ENCODE measurements at places on chromosomes 13 and 19.

DNA sequence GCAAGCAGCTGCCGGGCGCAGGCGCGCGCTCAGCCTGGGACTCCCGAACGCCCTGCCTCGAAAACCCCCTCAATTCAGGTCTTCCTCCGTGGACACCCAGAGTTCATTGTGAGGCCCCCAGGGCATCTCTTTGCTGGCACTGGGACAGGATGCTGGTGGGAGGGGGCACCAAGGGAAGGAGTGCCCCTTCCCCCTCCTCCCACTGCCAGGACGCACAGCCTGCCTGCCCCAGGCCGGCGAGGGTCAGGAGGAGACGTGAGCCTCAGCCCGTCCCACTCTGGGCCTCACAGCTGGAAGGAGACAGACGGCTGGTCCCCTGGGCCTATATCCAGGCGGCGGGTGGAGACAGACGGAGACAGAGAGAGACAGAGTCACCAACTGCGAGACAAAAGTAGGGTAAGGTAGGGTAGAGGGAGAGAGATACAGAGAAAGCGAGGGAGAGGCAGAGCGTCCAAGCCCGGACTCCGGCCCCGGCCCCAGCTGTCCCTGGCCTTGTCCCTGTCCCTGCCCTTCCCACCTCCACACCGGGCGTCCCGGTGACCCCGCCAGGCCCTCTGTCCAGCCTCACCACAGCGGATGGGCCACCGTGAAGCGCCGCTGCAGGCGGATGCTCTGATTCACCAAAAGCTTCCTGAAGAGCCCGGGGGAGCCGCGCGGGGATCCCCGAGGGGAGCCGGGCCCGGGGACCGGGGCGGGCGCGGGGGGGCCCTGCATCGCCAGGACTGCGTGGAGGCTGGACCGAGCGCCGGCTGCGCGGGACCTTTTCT lies at the start of gene PDE4C:
Gene PDE4C (minus strand): TSS at position 737 of the 767 bp plus-strand sequence. CDS start 23 bp downstream, at position 714.
- no peak for DNase-seq

GRCh38 chr13:44432650-44433049 lies 59.0 kb downstream of the SERP2 start:
- DNase-seq: no peak

GRCh38 chr13:39538816-39539790 lies 63.9 kb downstream of the LHFPL6 start:
- no peak for DNase-seq

DNA sequence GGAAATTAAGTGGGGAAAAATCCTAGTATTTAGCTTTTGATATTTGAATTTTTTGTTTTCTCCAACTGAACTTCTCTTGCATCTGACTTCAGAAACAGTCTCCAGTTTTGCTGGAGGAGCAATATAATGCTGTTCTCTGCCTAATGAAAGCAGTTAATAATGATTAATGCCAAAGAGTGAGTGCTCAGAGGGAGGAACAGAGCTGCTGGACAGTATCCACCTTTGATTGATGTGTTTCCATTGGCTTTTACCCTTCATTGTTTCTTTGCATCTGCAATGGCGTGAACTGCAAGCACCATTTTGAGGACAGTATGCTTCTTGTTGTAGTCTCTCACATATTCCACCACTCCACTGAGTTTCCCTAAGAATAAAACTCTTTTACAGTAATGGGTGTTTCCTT lies 193.4 kb downstream of the ITGBL1 start:
- no peak for DNase-seq

- DNase-seq: no peak
These were observed 72.4 kb upstream of the SOX1 start for GRCh38 chr13:111994578-111994977.

GRCh38 chr19:8149261-8150094 lies at the start of gene FBN3:
TSS of gene FBN3 (minus strand) at chr19:8149592. CDS start at chr19:8147480, 2,112 bp downstream.
- DNase-seq: no peak

DNA sequence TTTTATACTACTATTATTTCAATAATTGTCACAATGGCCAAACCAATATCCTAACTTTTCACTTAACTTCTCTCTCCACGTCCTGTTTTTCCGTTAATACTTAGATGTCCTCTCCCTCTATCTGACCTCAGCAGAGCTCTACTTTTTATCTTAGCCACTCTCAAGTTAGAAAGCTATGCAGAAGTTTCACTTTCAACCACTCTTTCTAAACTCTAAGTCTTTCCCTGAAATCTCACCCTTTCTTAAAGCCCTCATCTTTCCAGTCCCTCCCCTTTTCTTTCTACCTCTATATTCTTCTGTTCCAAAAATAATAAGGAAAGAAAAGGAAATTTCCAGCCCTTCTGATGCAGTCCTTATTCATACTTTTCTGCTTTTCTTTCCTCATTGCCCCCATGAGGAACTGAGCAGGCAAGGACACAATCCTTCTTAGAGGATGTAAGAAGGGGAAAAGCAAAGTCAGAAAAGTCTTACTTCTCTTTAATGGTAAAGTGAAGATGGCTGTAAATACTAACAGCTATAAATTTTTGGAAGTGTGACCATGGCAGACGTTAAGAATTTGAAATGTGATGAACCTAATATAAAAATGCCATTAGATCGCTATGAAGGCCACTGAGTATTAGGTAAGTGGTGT lies 23.0 kb downstream of the FAM216B start:
- DNase-seq: no peak

DNA sequence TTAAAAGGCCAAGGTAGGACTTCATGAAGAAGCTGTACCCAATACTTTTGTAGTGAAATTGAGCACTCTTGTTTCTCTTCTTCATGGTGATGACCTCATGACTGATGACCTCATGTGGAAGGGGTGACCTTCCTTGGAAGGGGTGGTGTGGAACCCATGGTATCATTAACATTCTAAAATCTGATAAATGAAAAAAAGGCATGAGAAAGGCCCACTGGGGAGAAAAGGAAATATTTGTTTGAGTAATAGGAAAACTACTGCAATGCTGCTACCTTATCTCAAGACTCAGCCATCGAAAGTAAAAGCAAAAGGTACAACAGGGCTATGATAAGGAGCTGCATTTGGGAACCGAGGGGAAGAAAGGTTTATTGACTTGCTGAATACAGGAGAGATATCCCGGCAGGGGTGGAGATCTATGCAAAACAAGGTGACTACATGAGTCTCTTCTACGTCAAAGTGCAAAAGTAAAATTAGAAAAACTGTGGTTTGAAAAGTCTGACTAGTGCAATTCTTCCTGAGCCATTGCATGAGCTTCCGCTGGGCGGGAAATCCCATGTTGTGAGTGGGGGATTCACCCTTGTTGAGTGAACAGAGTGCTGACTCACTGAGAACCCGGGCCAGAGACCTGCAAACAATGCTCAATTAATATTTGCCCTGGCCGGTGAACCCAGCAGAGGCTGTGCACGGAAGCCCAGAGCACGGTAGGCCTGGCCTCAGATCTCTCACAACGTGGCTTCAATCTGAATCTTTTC lies 138.9 kb upstream of the RFC3 start:
- peak; percentile 37 for DNase-seq

- no peak for DNase-seq
These were observed 9.3 kb downstream of the PLEKHA4 start for GRCh38 chr19:48858984-48859710.

- DNase-seq: no peak
These were observed 238.3 kb upstream of the MAB21L1 start for GRCh38 chr13:35714588-35715377.

DNA sequence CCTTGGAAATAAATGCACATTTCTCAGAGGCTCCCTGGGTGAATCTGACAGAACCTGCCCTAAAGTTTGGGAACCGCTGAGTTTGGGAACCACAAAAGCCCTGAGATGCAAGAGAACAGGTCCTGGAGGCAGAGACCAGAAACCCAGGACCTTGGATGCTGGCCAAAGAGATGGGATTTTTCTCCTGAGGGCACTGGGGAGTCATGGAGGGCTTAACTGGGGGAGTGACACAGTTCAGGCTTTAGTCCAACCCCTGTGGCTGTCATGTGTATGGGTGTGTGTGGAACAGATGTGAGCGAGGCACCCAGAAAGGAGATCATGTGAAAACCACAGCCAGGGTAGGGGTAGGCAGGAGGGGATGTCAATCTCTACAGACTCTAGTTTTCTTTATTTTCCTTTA lies 3.9 kb upstream of the NCCRP1 start:
- DNase-seq: no peak

GRCh38 chr19:49890349-49891311 lies 6.1 kb downstream of the IL4I1 start:
- no peak for DNase-seq

- DNase-seq: no peak
These were observed at the start of gene PROZ for GRCh38 chr13:113157929-113158747. TSS of gene PROZ (plus strand) at chr13:113158648. CDS start at chr13:113158661, 13 bp downstream.

DNA sequence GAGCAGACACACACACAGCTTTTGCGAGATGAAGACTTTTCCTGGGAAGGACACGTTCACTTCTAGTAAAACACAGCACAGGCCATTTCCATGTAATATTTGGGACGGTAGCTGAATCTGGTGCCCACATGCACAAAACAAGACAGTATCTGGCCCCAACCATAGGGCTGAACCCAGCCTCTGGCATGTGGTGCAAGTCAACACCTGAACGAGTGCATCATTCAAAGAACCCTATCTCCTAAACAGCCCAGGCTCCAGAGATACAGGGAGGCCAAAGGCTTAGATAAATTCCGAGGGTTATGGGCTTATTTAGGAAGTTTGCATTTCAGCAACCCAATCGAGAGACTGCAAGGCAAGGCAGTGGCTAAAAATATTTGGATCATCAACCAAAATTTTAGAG lies 2.7 kb upstream of the TFDP1 start:
- DNase-seq: peak; percentile 2

DNA sequence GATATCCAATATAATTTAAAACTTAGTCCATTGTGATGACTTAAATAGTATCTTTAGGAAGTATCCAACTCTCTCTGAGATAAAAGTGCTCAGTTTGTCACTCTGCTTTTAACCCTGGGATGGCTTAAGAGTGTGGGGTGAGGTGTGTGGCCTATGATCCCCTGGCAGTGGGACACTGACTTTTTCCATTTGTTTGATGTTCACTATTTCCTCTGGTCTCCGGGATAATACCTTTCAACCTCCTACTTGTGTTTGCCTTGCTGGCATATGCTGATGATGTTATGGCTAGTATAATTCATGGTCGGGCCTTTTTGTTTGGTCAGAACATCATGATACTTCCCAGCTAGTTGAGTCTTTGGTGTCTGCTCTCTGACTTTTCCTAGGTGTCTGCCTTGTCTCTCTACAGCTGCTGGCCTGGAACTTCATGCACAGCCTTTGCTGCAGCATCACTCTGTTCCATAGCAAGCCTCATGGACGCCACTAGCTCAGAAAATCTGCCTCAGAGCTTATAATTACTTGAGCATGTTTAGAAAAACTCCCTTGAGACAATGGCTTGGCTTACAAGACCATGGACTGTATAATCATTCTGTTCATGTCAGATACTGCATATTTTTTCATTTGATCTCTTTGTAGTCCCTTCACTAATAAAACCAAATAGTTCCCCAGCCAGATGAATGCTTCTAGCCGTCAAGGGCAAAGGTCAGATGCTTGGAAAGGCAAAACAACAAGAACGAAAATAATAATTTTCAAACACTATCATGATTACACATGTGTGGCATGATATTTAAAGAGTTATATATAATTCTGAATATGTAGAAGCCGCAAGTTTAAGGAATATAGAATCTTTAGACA lies 75.2 kb downstream of the WDFY2 start:
- no peak for DNase-seq

GRCh38 chr19:48768994-48769713 lies 13.8 kb downstream of the FGF21 start:
- no peak for DNase-seq

- no peak for DNase-seq
These were observed 178.5 kb downstream of the PRR20E start for GRCh38 chr13:57345526-57345925.

DNA sequence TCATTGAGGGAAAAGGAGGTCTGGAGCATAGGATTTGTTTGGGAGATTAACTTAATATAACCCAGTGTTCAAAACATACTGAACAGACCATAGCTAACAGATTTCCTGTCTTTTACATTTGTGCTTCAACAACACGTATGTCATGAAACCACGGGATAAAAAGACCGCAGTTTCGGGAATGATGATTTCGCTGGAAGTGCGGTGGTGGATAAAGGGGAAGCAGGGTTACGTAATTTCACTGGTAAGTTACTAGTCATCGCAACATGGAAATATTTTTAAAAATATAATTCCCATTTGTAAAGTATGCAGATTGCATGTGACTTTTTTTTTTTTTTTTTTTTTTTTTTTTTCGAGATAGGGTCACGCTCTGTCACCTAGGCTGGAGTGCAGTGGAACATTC lies 237.4 kb downstream of the LMO7 start:
- DNase-seq: no peak

- DNase-seq: no peak
These were observed 29.2 kb downstream of the ONECUT3 start for GRCh38 chr19:1782521-1782920.

- DNase-seq: peak; percentile 7
These were observed 9.4 kb downstream of the IFNL2 start for GRCh38 chr19:39277598-39277997.

DNA sequence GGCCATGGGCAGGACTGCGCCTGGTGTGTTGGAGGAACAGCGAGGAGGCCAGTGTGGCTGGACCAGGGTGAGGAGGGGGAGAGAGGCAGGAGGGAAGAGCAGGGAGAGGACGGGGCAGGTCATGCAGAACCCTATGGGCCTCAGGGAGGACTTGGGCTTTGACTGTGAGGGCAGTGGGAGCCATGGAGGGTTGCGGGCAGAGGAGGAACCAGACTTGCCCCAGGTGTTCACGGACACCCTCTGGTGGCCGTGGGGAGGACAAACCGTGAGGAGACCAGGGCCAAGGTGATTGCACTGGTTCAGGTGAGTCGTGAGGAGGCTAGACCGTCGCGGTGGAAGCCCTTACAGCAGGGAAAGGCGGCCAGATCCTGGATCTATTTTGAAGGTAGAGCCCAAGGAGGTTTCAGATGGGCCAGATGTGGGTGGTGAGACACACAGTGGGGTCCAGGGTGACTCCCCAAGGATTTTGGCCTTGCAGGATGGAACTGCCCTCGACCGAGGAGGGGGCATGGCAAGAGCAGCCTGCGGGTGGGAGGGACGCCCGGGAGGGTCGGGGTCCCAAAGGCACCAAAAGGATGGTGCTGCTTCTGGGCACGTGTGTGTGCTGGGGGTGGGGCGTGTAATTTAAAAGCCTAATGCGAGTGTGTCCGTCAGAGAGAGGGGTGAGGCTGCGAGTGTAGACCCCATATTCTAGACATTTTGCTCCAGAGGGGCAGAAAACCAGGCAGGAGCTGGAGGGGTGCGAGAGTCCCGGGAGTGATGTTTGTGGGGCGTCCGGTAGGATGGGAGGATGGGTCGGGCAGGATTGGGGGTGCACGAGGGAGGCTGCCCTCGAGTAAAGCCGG lies 2.7 kb upstream of the REXO1 start:
- no peak for DNase-seq
